ENCODE measurements at places on chromosomes 2 and 18.

- DNase-seq, result no peak
Observed at GRCh38 chr2:23448906-23449305, 63.9 kb downstream of the KLHL29 start.

DNA sequence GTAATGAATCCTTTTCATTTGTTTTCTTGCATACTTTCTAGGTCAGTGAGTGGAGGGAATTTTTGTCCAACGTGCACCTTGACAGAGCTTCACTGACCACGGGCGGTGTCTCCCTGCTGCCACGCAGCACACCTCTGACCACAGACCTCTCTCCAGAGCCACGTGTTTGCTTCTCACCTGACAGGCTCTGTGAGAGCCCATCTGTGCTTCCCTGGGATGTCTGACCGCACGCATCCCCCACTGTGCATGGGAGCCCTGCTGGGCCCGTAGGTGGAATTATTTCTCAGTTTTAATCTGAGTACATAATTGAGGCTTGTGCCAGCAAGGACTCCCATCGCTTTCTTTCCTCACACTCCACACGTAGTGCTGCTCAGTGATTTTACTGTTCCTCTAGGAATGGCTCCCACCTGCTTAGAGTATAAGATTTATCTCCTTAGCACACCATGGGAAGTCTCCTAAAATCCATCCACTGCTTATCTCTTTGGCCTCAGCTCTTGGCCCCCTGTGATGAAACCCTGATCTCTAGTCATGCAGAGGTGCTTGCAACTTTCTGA lies 482.6 kb downstream of the TSN start:
- DNase-seq, result no peak

- DNase-seq, result no peak
Observed at GRCh38 chr18:7068871-7069590, 48.6 kb downstream of the LAMA1 start.

DNA sequence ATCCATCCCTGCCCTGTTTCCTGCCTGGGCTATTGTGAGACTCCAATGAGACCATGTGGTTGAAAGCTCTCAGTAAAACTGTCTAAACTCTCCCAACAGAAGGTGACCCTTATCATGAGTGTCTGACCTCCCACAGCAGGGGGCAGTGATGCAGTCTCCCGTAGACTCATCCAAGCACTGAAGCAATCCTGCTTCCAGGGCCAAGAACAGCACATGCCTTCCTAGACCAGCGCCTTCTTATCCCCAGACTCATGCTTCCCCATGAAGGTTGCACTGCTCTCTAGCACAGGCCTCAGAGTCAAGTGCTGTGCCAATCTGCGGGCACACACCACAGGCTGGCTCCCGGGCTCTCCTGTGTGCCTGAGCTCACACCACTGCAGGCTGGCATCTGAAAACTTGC lies 112.3 kb downstream of the TNS1 start:
- no peak for DNase-seq

GRCh38 chr2:126914811-126915500 lies 16.3 kb downstream of the TEX51 start:
- no peak for DNase-seq

DNA sequence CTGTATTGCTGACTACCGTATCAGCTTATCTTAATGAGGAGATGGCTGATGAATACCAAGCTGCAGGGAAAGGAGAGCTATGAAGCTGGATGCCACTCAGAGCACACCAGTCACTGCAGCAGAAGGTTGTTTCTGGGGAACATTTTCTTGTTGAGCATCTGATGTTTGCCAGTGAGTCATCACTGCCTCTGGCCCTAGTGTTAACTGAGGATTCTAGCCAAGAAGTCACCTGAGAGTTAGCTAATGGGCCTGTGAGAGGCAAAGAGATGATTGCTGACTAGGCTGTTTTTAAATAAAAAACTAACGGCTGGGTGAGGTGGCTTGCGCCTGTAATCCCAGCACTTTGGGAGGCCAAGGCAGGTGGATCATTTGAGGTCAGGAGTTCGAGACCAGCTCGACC lies 37.9 kb downstream of the CCDC150 start:
- DNase-seq, result no peak

GRCh38 chr2:171201767-171202166 lies 41.1 kb upstream of the TLK1 start:
- DNase-seq, result no peak

DNA sequence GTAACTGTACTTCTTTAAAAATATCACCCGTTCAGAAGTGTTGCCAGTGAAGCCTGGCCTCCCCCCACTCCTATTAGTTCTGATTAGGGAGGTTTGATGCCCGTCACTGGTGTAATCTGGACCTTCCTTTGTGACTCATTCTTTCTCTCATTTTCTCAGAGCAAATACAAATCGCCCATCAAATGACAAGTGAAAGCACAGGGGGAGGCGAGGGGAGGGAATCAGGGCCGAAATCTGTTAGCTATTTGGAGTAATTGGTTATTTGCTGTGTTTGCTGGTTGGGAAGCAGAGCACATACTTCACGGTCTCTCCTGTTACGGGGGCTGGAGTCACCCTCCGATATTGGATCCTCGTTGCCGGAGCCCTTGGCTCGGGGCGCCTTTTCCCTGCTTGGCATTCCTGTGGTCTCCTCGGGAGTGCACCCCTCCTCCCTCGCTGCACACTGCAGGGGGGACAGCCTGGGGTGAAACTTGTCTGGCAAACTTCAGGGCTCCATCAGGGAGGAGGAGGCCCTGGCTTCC lies 178.1 kb downstream of the DYSF start:
- no peak for DNase-seq

DNA sequence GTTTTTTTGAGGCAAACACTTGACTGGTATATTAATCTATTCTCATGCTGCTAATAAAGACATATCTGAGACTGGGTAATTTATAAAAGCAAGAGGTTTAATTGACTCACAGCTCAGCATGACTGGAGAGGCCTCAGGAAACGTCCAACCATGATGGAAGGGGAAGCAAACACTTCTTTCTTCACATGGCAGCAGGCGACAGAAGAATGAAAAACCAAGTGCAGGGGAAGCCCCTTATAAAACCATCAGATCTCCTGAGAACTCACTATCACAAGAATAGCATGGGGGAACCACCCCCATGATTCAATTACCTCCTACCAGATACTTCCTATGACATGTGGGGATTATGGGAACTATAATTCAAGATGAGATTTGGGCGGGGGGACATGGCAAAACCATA lies 136.2 kb upstream of the MAPRE2 start:
- no peak for DNase-seq

DNA sequence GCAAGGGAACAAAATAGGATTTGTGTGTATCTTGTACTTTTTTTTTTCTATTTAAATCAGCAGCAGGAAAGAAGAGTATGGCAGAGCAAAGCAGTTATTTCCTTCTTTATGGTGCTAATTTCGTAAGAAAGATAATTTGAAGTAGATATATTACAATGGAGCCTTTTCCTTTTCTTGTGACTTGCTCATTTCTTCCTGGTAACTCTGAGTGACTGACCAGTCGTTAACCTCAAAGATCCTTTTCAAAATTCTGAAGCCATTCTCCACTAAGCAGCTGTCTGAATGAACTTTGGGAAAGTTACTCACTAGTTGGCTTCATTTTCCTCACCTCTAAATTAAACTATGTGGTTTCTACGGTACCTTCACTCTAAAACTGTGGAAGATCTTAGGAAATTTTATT lies 24.6 kb downstream of the AFTPH start:
- no peak for DNase-seq

- no peak for DNase-seq
Observed at GRCh38 chr2:8506746-8507145, 175.1 kb upstream of the ID2 start.

- DNase-seq, result no peak
Observed at GRCh38 chr2:24730481-24730880, 62.7 kb downstream of the PTRHD1 start.

DNA sequence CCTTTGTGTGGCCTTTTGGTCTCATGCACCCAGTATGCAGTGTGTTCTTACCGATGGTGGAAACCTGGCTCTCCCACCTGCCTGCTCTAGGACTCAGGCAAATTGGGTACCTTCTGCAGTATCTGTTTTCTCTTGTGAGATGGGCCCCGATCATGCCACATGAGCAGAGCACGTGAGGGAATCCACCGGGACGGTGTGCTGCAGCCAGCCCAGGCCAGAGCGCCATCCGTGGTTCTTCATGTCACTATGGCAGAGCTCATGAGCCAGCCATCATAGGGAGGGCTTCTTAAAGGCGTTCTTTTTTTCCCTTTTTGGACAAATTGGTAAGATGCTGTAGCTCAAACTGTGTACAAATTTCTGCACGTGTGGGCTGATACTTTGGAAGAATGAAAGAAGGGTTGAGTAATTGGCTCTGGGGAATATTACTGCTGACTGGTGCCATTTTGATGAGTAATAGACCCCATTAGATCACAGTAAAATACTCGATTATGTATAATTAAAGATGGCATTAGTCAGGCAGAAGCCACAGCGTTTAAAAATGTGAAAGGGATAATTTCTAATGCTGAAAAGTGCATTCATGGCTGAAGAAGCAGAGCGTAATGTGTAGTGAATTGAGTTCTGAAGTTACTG lies 19.2 kb downstream of the SH3RF3 start:
- no peak for DNase-seq

DNA sequence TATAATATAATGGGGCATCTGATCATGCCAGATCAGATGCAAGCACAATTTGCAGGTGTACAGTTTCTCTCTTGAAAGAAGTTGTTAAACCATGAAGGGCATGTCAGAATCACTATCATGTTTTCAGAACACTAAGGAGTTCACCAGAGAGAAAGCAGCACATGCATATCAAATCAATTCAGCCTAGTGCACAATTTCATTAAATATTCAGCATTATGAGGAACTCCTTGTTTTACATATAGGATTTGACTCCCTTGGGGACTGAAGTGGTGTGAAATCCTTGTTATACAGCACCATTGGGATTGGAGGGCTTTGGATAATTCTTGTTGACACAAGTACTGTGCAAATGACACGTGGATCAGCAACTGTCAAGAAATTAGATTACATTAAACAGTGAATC lies 562.1 kb upstream of the KLHL29 start:
- no peak for DNase-seq

All from stimulated activated CD4-positive, alpha-beta T cell treated with anti-CD3 and anti-CD28 coated beads, Interleukin-2, amount 100 ng/mL, for 4 hours (primary cell).